Stimulated activated CD4-positive, alpha-beta T cell treated with anti-CD3 and anti-CD28 coated beads, Interleukin-12 subunit alpha, Interleukin-12 subunit beta, amount 100 ng/mL, for 24 hours (primary cell): ENCODE measurements at places on chromosomes 6 and 20.

GRCh38 chr6:98678481-98678880, 155.9 kb upstream of the POU3F2 start:
- DNase-seq = no peak

DNA sequence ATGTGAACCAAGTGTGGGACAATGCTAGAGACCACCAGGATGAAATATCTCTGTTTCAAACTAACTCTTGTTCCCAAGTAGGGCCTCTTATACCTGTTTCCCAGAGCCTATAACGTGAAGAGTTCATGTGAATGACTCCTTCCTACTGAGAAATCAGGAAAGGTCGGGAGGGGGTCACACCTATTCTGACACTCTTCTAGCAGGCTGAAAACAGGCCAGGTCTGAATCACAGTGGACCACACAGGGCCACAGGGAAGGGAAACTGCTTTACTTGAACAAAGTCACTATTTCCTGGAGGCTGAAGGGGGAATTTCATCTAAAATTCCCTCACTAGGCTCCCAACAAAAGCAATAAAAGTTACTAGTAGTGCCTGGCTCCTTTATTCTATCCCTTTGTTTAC, 88.4 kb upstream of the BMP2 start:
- DNase-seq = no peak

DNA sequence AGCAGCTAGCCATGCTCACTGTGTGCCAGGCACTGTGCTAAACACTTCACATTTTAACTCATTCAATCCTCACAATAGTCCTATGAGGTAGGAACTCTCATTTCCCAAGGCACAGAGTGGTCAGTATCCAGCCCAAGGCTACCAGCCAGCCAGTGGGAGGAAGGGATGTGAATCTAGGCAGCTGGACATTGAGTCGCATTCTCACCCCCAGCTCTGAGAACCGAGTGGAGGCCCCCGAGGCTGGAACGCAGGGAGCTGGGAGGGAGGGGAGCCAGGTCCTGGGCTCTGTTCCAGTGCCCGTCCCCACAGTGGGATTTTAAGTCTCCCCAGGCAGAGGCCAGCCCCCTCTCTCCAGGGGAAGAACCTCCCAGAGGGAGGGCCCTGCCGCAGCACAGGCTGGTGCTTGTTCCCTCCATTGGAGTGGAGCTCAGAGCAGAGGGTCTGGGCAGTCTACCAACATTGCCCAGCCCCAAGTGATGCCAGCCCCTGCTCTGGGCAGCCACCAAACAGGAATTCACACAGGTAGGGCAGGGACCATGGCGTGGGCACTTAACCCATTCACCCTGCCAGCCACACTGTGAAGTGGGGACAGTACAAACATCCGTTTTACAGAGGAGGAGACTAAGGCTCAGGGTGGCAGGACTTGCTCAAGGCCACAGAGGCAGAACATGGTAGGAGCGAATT, 131.3 kb downstream of the CEBPB start:
- no peak for DNase-seq

DNA sequence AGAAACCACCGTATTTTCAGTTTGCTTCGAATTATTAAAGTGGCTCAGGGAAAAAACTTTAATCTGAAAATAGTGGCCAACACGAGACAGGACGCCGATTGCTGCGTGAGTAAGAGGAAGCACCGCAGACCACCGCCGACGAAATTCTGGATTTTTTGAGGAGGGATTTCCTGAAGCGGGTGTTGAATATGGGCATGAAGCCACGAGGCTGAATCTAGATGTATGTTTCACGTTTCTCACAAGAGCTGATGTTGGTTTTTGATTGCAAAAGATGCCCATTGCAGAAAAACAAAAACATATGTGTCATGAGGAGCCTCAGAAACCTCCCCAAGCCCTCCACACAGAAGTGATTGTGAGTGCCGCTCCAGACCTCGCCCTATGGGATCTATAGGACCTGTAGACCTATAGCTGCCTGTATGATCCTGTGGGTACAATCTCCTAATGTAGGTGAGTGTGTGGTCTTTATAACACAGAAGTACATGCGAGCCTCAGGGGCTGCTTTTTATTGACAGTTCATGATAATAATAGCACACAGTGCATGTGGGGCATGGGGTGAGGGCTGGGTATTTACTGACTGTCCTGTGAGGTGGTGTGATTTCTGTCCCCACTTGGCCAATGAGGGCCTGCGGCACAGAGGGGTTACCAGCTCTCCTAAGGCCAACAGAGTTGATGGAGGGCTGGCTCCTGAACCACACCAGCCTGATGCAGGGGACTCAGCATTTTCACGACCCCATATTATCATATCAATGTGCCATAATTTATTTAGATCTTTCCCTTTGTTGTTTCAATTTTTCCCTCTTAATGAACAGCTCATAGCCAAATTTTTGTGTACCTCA, 243.9 kb downstream of the DLL1 start:
- no peak for DNase-seq

GRCh38 chr6:93059911-93060310, 359.4 kb downstream of the EPHA7 start:
- DNase-seq = no peak

GRCh38 chr6:134676307-134677281, 273.3 kb downstream of the ALDH8A1 start:
- no peak for DNase-seq

DNA sequence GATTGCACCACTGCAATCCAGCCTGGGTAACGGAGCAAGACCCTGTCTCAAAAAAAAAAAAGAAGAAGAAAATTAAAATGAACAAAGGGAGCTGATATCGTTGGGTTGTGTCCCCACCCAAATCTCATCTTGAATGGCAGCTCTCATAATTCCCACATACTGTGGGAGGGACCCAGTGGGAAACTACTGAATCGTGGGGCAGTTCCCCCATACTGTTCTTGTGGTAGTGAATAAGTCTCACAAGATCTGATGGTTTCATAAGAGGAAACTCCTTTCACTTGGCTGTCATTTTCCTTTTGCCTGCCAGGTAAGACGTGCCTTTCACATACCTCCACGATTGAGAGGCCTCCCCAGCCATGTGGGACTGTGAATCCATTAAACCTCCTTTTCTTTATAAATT, 149.4 kb downstream of the PREX1 start:
- no peak for DNase-seq

DNA sequence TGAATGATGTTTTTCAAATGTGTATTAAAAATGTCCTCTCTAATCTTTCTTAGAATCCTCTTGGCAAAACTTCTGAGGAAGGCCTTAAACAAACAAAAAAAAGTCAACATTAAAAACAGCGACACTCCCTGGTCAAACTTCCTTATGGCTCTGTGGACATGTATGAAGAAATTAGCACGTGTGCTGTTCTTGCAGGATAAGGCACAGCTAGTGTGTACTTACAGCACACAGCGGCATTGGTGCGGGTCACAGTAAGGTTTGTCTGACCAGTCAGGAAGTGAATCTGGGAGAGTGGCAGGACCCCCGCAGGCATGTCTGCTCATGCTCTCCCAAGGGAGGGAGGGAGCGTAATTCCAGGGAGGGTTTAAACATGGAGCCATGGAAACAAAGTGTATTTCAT, 38.8 kb downstream of the SLC22A1 start:
- DNase-seq = no peak

DNA sequence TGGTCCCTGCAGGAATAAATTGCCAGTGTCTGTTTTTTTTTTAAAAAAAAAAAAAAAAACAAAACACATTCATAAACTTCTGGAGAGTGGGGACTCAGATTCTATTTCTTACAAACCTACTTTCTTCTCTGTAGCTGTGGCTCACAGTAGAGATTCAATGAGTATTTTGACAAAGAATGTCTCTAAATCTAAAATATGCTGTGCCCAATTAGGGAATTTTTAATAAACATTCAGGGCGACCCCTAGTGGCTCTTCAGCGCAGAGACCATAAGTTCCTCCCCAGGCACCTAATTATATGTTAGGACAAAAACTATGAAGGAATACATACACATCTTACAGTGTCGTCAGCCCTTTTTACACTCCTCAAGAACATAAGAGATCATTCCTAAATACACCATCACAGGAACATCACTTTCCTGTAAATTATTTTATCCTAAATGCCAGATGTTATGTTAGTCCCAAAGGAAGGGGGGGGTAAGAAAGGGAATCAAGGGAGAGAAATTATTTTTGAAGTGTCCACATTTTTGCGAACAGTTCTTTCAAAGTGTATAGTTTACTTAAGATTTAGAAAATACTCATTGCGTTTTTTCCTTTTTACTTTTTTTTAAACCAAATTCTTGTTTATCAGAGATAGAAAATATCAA, 21.8 kb upstream of the NAA20 start:
- DNase-seq = no peak

- no peak for DNase-seq
Measured at GRCh38 chr6:55955684-55956083, 80.3 kb upstream of the BMP5 start.

- DNase-seq = no peak
Measured at GRCh38 chr6:166365806-166366205, 16.9 kb downstream of the MPC1 start.

DNA sequence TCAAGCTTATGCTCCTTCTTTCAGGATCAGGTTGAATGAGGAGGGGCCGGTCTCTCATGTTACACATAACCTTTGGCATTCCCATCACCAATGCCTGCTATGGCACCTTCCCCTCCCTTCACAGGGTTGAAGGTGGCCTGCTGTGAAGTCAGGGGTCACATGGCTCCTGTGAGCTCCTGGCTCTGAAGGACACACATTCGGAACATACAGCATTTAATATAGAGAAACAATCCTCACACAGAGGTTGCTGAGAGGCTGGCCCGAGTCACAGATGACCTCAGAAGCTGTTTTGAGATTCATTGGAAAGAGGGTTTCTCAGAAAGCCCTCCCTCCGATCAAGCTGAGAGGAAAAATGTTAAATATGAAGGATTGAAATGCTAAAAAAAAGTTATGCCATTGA, 82.1 kb downstream of the PSMG4 start:
- DNase-seq = no peak

DNA sequence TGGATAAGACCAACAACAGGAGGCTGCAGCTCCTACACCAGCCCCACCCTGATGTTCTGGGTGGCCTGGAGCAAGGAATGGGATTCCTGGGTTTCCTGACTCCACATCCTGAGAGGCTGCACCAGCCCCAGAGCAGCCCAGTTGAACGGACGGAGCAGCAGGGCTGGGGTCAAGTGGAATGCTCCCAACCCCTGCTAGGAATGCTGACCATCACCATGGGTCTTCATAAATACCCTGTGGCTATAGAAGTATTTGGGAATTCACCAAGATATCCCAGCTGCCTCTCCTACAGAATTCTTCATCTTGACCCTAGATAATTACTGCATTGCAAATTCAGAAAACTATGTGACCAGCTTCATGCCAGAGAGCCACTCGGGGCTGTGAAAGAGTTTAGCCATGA, 180.3 kb downstream of the THBS2 start:
- DNase-seq = no peak

DNA sequence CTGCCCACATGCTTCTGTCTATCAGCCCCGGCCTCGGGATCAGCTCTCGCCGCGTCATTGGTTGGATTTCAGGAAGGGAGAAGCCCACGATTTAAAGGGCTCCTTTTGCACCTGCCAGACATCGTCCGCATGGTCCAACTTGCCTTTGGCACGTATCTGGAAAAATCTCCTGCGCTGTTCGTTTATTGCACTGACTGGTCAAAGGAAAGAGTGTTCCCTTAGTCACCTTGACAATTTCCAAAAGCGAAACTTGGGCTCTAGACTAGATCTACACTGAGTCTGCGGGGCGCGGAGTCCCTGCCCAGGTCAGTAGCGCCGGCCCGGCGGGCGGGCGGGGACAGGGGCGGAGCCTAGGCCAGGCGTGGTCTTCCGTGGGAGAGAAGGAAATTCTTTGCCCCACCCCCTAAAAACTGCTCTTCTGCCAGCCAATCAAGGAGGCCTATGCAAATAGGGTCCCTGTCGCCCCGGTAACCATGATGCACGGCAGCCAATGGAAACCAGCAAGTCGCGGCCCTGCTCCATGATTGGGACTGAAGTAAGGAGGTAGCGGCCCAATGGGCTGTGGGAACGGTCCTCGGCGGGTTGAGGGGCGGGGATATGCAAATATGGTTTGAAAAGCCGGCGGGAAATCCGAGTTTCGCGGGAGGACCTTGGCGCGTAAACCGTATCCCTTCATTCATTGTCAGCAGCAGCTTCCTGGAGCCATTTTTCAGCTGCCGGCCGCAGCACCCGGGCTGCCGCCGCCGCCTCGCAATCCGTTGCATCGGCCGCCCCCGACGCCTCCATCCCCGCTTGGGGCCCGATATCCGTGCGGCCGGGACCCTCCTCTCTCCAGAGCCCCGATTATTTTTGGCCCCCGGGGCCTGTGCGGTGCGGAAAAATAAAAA, at the start of gene E2F3:
Gene E2F3 (plus strand): TSS at position 675 of the 887 bp plus-strand sequence. CDS start 354 bp downstream, outside the sequence.
- DNase-seq = peak; percentile 99

GRCh38 chr6:40358473-40359460, 228.4 kb downstream of the LRFN2 start:
- no peak for DNase-seq

- DNase-seq = no peak
Measured at GRCh38 chr6:54266400-54266923, 41.8 kb upstream of the TINAG start.

GRCh38 chr20:8443464-8444072, 311.5 kb downstream of the PLCB1 start:
- no peak for DNase-seq

- no peak for DNase-seq
Measured at GRCh38 chr6:28693033-28693750, 167.5 kb downstream of the GPX5 start.

DNA sequence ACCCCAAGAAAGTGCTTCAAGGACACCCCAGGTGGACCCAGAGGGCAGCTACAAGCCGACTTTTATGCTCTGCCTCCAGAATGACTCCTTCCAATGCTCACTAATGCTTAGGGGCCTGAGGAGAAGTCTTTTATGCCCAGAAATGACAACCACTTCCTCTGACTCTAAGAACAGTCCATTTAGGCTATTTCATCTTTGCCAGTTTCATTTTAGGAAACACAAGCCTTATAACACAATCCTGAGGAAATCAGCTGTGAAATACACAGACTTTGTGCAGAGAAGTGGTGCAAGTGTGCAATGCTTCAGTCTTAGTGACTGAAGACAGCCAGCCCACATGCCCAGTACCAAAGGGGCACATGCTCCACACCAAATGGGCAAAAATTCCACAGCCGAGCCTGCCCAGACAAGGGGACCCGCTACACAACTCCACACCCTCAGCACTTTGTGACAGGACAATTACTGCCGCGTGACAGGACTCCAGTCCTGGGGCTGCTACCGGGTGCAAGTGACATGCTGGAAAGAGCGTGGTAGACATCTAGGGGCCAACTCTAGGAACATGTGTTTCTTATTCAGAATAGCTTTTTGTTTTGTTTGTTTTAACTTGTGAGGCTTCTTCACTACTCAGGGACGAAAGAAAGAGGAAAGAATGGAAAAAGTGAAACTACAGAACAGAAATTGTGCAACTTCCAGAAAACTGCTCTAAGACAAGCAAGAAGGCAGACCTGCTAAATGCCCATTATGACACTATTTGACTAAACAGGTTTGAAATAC, 28.2 kb upstream of the PLAGL1 start:
- DNase-seq = no peak
